ENCODE measurements at places on chromosomes 3 and 15.
A peak's percentile ranks its signal among the peaks of the same experiment; 100 is the strongest.

DNA sequence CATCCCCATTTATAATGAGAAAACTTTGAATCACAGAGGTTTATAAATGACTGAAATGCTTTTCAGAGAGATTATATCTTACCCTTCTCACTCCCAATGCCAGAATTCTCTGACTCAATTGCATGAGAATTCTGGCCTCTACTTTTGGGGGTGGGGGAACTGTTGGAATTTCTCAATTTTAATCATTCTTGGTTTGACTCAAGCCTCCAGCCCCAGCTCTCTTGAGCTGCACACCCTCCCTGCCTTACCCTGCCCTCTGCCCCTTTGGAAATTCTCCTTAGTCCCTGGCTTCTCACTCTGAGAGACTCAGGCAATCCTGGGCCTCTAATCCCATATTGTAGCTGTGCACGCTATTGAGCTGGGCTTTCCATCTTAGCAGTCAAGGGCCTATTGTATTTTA lies 44.2 kb downstream of the ZNF589 start:
- H3K27ac ChIP-seq: no peak overlapping the region
- no peak overlapping the region for H3K4me3 ChIP-seq
- no peaks in the 10 kb centered on the region for H3K4me1 ChIP-seq
- H3K27me3 ChIP-seq: no peaks in the 10 kb centered on the region
- no peaks in the 10 kb centered on the region for H3K36me3 ChIP-seq

- peak overlapping the region; percentile 62 for H3K27ac ChIP-seq
- peak; percentile 30 for DNase-seq
- no peaks in the 10 kb centered on the region for H3K27me3 ChIP-seq
Measured at GRCh38 chr3:140953028-140953960, 11.7 kb downstream of the SLC25A36 start.

- H3K27me3 ChIP-seq: peaks cover 12% of the 10 kb centered on the region
- no peaks in the 10 kb centered on the region for H3K36me3 ChIP-seq
- no peak overlapping the region for H3K4me3 ChIP-seq
- H3K27ac ChIP-seq: no peak overlapping the region
- no peak for DNase-seq
Measured at GRCh38 chr3:150129166-150129565, 158.5 kb upstream of the PFN2 start.

- peak overlapping the region; percentile 18 for H3K27ac ChIP-seq
- no peaks in the 10 kb centered on the region for H3K36me3 ChIP-seq
- no peak for DNase-seq
- no peaks in the 10 kb centered on the region for H3K27me3 ChIP-seq
- no peak overlapping the region for H3K4me3 ChIP-seq
Measured at GRCh38 chr15:62046078-62046743, 14.0 kb downstream of the VPS13C start.

GRCh38 chr3:50189274-50189673 lies 2.1 kb upstream of the GNAT1 start:
- no peak overlapping the region for H3K4me3 ChIP-seq
- H3K27me3 ChIP-seq: peaks cover 4% of the 10 kb centered on the region
- H3K27ac ChIP-seq: no peak overlapping the region
- DNase-seq: peak; percentile 63

GRCh38 chr3:53217175-53217574 lies 38.6 kb downstream of the TKT start:
- H3K36me3 ChIP-seq: no peaks in the 10 kb centered on the region
- H3K4me3 ChIP-seq: no peak overlapping the region
- no peaks in the 10 kb centered on the region for H3K27me3 ChIP-seq
- no peak overlapping the region for H3K27ac ChIP-seq
- H3K4me1 ChIP-seq: no peaks in the 10 kb centered on the region
- no peak for DNase-seq

DNA sequence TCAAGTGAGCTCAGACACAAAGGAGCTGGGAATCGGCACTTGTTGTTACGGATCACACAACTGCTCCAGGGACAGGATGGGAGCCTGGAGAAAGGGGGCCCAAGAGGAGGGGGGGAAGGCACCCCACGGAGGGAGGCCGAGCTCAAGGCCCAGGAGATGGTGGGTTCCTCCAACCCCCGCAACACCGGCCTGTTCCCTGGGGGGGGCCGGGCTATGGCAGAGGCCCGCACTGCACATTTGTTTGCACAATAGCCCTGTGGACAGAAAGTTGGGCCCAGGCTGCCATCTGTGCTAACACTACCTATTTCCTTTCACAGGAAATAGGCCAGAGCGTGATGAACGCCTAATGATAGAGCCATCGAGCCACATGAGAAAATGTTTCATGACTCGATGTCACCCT lies 147.1 kb downstream of the NSMCE3 start:
- no peak for DNase-seq
- no peak overlapping the region for H3K4me3 ChIP-seq
- peaks cover 48% of the 10 kb centered on the region for H3K4me1 ChIP-seq
- H3K27me3 ChIP-seq: no peaks in the 10 kb centered on the region

GRCh38 chr15:75721480-75721922 lies 8.9 kb upstream of the CSPG4 start:
- H3K4me1 ChIP-seq: peaks cover 17% of the 10 kb centered on the region
- DNase-seq: no peak
- H3K27ac ChIP-seq: no peak overlapping the region
- no peaks in the 10 kb centered on the region for H3K36me3 ChIP-seq
